ENCODE measurements at places on chromosomes 5 and 9.

DNA sequence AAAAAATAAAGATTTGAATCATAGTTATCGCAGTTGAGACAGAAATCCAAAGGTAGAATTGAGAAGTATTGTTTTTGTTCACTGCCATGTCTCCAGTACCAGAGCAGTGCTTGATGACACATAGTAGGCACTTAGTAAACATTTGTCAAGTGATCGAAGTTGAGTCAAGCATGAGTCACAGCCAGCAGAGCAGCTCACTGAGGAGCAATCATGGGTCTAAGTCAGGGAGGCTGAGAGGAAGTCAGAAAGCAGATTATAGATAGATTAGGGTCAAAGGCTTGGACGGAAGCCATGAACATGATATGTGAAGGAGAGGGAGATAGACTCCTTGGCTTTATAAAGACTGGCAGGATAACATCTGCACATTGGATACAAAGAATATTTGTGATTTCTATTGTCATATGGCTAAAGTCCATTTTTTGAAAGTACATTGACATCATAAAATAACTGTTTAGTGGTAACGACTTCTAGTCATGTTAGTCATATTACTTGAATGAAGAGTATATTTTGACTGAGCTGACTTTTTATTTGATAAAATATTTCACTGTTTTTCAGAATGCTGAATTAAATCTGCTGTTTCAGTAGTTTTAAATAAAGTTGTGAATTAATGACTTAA lies 168.5 kb downstream of the RAB3C start:
- no peak for DNase-seq

- no peak for DNase-seq
Observed at GRCh38 chr5:142479150-142479549, 154.3 kb upstream of the SPRY4 start.

DNA sequence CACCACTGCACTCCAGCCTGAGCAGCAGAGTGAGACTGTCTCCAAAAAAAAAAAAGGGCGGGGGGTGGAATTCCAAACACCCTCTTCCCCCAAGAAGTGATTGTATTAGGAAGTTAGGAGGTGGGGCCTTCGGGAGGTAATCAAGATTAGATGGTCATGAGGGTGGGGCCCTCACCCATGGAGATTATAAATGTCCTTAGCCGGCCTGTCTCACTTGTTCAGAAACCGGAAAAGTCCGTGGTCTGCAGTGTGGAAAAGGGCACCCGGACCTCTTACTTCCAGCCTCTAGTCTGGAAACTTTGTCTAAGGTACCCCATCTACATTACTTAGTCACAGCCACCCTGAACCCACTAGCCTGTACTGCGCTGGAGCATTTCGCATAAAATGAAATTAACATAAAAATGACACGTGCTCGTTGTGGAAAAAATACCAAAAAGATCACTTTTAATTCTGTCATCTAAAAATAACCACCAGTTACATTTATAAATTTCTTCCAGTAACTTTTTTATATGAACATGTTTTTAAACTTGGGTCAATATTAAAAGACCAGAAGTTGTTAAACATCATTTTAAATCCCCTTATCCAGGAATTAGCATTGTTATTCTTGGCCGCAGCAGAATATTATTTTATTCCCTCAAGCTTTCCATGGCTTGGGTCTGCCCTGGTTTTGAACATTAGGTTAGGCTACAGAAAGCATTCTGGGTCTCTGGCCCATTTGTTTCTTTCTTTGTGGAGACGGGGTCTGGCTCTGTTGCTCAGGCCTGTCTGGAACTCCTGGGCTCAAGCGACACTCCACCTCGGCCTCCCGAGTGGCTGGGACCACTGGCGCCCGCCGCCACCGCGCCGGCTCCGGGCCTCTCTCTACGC lies 1.2 kb upstream of the CKS2 start:
- no peak for DNase-seq

DNA sequence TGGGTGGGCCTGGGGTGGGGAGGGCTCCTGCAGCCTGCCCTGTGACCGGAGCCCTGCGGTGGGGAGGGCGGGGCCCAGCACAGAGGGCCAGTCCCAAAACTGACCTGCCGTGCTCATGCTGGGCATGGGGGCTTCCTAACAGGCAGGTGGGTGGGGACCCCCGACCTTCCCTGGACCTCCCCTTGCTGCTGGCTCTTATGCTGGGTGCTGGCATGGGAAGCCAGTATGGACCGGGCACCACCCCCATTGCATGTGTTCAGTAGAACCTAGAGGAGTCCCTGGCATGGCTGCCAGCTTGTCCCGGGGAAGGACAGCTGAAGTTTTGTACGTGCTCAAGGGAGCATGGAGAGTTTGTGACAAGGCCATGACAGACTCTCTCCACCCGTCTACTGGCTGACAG lies 37.1 kb downstream of the WNK2 start:
- DNase-seq = no peak

DNA sequence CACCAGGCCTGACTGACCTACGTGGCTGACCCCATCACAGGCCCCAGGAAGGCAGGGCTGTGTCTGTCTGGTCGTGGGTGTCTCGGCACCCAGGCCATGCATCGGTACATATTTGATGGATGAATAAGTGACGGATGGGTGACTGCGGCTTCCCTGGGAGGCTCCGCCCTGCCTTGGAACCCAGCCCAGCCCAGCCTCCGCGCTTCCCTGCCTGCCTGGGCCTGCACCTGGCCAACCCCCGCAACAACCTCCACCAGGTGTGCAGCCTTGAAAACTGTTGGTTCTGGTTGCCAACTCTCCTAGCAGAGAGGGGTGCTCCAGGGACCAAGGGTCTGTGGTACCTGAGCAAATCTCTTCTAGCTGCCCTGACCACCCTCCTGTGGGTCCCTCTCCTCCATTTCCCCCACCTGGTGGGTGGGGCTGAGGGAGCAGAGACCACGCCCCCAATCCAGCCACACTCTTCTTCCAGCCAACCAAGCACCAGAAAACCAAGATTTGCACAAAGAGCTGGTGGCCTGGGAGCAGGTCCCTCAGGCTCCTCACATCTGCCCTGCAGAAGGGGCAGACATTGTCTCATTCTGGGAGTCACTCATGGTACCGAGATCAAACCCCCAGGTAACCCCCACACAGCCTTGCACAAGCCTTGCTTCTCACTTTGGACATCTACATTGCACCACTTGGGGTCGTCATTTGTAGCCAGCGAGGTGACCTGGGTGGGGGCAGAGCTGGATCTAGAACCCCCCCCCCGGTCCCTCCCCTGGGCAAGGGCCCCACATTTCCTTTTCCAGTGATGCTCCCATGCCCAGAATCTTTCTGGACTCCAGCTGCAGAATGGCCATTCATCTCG lies 100.6 kb upstream of the IER5L start:
- no peak for DNase-seq

GRCh38 chr9:119368179-119368578 lies 1.1 kb downstream of the BRINP1 start:
- no peak for DNase-seq

DNA sequence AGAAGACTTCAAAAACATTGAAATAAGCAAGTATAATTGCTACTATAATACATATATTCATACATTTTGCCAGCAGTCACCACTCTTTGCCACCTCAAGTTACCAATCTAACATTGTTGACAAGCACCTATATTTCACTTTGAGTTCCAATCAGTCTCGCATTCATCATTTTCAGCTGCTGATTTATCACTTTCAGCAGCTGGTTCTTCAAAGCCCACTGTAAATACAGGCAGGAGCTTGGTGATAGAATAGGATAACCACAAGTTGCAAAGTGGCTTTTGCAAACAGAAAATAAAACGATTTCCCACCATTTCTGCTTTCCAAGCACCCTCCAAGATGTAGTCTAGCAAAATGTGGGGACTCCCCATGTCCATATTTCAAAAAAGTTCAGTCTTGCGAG lies 114.2 kb upstream of the ITGA1 start:
- no peak for DNase-seq

GRCh38 chr5:172528440-172528839 lies 74.1 kb upstream of the SH3PXD2B start:
- DNase-seq = no peak

DNA sequence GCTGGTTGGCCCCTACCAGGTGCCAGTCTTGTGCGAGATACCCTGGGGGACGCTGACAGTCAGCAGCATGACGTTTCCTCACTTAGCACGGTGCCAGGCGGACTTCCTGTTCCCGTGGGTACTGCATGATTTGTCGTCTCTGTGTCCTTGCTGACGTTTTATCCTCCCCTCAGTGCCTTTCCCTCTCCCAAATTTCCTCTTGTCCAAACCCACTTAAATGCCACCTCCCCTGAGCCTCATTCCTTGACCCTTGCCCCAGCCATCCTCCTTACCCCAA lies 60.6 kb upstream of the SAP30L start:
- DNase-seq = peak; percentile 50

- DNase-seq = no peak
Observed at GRCh38 chr5:16131878-16132277, 47.7 kb downstream of the MARCHF11 start.

DNA sequence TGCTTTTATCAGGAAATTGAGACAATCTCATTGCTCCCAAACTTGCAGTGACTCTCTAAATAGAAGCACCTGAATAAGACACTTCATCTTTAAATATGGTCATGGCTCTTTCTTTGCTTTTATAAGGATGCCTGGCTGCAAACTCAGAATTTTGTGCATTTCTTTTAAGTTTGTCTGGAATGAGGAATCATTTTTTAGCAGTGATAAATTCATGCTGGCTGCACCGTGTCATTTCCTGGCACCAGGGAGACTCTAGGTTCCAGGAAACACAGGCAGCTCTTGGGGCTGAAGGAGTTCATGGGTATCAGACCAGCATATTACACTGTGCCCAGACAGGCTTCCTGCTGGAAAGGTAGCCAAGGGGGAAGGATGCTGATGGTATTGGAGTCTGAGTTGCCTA lies 109.9 kb downstream of the NUDT12 start:
- DNase-seq = no peak

- no peak for DNase-seq
Observed at GRCh38 chr5:94705427-94705826, 87.0 kb downstream of the SLF1 start.

DNA sequence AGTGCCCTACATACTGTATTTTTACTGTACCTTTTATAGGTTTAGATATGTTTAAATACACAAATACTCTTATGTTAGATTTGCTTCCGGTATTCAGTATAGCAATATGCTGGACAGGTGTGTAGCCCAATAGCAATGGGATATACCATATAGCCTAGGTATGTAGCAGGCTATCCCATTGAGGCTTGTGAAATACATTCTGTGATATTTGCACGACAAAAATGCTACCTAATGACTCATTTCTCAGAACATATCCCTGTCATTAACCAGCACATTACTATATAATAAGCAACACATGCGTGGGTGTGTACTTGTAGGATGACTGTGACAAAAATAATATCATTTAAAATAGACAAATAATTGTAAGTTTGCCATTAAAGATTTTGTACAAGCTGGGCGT lies 208.8 kb downstream of the MRPS30 start:
- no peak for DNase-seq

DNA sequence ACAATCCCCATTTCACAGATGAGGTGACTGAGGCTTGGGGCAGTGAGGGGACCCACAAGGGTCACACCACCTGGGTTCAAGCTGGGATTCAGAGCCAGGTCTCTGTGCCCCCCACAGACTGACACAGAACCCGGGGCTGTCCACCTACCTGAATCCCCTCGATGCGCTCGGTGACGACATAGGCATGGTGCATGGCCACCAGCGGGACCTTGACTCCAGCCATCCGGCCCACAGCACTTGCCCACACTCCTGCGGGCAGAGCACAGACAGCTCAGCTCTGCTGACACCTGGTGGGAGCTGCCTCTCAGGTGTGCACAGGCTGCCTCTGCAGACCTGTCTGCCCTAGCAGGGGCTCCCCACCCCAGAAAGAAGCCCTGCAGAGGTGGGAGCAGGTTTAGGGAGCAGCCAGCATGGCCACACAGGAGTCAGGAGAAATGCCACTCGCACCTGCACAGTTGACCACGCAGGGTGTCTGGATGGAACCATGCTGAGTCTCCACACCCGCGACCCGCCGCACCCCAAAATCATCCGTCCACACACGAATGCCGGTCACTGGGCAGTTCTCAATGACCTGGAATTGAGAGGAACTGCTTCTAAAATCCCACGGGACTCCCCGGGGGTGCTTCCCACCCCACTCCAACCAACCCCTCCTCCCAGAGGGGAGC lies 8.4 kb downstream of the SARDH start:
- DNase-seq = no peak

Measured in memory B cell (primary cell).